ENCODE measurements at places on chromosomes 3 and 15. TPM values are rescaled to one million over a fixed set of nuclear protein-coding genes. Genes with fewer than 3 reads are reported as not detected.
A peak's percentile ranks its signal among the peaks of the same experiment; 100 is the strongest.

GRCh38 chr3:195249858-195250464 lies 21.0 kb downstream of the XXYLT1 start:
- H3K27ac ChIP-seq = no peak overlapping the region
- H3K4me3 ChIP-seq = no peak overlapping the region
- H3K27me3 ChIP-seq = no peaks in the 10 kb centered on the region
- H3K4me1 ChIP-seq = no peaks in the 10 kb centered on the region
- no peaks in the 10 kb centered on the region for H3K36me3 ChIP-seq
- DNase-seq = no peak

DNA sequence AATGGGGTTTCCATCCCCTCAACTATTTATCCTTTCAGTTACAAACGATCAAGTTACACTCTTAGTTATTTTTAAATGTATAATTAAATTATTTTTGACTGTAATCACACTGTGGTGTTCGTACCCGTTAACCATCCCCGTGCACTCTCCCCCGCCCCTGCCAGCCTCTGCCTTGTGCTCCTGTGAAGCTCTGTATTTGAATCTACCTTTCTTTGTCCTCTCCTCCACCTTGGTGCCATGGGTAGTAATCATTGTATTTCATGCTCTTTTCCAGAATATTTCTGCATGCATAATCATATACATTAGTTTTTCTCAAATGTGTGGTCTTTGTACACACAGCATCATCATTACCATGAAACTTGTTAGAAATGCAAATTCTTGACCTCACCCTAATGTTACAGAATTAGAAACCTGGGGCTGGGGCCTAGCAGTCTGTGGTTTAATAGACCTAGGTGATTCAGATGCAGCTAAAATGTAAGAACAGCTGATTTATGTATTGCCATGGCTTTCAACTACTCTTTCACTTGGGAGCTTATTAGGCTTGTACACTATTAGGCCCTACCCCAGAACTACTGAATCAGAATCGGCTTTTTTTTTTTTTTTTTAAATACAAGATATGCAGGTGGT lies 91.5 kb downstream of the STT3B start:
- H3K36me3 ChIP-seq = peaks cover 35% of the 10 kb centered on the region
- no peaks in the 10 kb centered on the region for H3K4me1 ChIP-seq
- no peak overlapping the region for H3K27ac ChIP-seq
- DNase-seq = no peak
- H3K4me3 ChIP-seq = no peak overlapping the region

- peak; percentile 32 for DNase-seq
- no peak overlapping the region for H3K27ac ChIP-seq
- no peak overlapping the region for H3K4me3 ChIP-seq
- H3K36me3 ChIP-seq = no peaks in the 10 kb centered on the region
- H3K4me1 ChIP-seq = peaks cover 33% of the 10 kb centered on the region
Measured at GRCh38 chr3:111577798-111578685, 17.1 kb downstream of the ZBED2 start.

GRCh38 chr15:72965671-72966070 lies 86.6 kb upstream of the NEO1 start:
- H3K27ac ChIP-seq = no peak overlapping the region
- no peaks in the 10 kb centered on the region for H3K4me1 ChIP-seq
- peaks cover 54% of the 10 kb centered on the region for H3K27me3 ChIP-seq
- H3K36me3 ChIP-seq = no peaks in the 10 kb centered on the region
- no peak for DNase-seq

DNA sequence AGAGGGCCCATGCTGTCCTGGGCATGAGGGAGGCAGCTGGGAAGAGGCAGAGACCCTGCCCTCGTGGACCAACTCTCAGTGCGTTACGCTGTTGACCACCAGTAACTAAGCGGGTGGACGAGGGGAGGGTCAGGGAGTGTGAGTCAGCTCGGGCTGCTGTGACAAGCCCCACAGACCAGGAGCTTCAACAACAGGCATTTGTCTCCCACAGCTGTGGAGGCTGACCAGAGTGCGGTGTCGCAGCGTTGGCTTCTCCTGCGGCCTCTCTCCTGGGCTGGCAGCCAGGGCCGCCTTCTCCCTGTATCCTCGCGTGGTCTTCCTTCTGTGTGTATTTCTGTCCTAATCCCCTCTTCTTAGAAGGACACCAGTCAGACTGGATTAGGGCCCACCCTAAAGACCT lies 13.0 kb downstream of the EFCC1 start:
- DNase-seq = no peak
- H3K36me3 ChIP-seq = no peaks in the 10 kb centered on the region
- no peak overlapping the region for H3K27ac ChIP-seq

DNA sequence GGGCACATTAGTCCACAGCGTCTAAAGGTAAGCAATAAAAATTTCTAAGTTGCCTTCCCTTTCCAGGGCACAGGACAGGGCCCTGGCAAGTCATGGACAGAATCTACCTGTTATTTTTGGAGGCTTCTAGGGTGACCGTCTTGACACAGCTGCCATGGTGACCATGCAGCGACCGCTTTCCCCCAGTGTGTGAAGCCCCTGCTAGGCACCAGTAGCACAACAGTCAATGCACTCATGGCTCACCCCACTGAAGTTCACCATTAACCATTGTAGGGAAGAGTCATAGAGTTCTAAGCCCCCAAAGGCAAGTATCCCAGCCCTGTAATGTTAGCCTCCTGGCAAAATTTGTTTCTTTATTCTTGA lies 43.8 kb upstream of the SLCO2A1 start:
- H3K4me3 ChIP-seq = no peak overlapping the region
- H3K4me1 ChIP-seq = no peaks in the 10 kb centered on the region
- no peaks in the 10 kb centered on the region for H3K36me3 ChIP-seq
- H3K27me3 ChIP-seq = peaks cover 60% of the 10 kb centered on the region
- no peak for DNase-seq
- no peak overlapping the region for H3K27ac ChIP-seq

GRCh38 chr15:39468331-39468730 lies 112.5 kb upstream of the THBS1 start:
- no peak overlapping the region for H3K27ac ChIP-seq
- no peak overlapping the region for H3K4me3 ChIP-seq
- no peak for DNase-seq
- no peaks in the 10 kb centered on the region for H3K27me3 ChIP-seq

Gene FOXL2NB
- 0.51 TPM for total RNA-seq

Gene BFSP2
- not detected for total RNA-seq

Gene PEX5L
- total RNA-seq = not detected

Data from Calu3 (cell line).